ENCODE measurements at places on chromosomes 7 and 10.

DNA sequence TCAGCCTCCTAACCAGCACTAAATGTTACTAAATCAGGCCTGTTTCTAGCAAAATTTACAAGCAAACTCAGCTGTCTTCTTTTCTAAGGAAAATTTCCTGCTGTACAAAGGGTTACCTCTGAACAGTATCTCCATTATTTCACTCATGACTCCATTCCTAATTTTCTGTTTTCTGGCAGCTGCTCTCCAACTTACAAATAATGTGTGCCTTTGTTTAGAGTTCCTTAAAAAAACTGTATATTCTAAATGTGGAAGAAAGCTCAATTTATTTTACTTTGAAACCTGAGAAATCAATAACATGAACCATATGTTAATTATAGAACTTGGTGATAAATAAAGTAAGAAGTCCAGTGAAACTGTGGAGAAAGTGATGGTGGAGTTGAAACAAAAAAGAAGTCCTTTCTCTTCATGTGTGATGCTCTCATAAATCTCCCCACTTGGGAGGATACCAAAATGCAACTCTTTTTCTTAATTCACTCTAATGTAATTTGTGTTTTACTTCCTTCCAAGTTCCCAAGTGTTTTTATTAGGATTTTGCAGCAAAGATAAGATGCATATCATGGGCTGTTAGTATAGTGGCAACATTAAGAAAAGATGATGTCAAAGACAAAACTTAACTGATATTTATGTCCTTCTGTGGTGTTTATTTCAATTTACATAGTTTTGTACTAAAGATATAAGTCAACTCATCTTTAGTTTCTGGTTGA is 74.8 kb downstream of the CDK6 start:
- DNase-seq: no peak

- DNase-seq: peak; percentile 32
These were observed 258.4 kb downstream of the SEMA3A start for GRCh38 chr7:83936056-83936708.

GRCh38 chr10:4151466-4151865 is 366.5 kb upstream of the KLF6 start:
- no peak for DNase-seq

GRCh38 chr7:78164459-78164858 is 365.9 kb downstream of the PHTF2 start:
- no peak for DNase-seq

DNA sequence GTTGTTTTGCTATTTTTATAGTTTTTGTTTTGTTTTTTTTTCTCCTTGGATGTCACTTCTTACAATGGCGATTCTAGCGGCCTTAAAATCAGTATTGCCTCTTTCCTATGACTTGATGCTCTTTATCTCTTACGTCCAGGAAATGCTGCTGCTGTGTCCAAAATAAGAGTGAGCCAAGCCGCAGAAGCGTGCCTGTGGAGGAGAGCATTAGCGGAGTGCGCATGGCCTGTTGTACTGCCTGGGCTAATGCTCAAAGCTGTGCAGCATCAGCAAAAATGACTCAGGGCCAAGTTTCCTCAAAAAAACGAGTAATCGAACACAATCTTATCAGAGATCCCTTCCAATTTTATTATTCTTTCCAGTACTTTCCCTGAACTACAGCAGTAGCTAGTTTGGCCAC is 18.5 kb upstream of the GAD2 start:
- DNase-seq: no peak

GRCh38 chr7:99652671-99653070 is 27.1 kb downstream of the CYP3A5 start:
- no peak for DNase-seq

GRCh38 chr10:86769991-86770390 is 13.6 kb downstream of the BMPR1A start:
- DNase-seq: no peak

- no peak for DNase-seq
These were observed 327.7 kb downstream of the GPR158 start for GRCh38 chr10:25502453-25502852.

DNA sequence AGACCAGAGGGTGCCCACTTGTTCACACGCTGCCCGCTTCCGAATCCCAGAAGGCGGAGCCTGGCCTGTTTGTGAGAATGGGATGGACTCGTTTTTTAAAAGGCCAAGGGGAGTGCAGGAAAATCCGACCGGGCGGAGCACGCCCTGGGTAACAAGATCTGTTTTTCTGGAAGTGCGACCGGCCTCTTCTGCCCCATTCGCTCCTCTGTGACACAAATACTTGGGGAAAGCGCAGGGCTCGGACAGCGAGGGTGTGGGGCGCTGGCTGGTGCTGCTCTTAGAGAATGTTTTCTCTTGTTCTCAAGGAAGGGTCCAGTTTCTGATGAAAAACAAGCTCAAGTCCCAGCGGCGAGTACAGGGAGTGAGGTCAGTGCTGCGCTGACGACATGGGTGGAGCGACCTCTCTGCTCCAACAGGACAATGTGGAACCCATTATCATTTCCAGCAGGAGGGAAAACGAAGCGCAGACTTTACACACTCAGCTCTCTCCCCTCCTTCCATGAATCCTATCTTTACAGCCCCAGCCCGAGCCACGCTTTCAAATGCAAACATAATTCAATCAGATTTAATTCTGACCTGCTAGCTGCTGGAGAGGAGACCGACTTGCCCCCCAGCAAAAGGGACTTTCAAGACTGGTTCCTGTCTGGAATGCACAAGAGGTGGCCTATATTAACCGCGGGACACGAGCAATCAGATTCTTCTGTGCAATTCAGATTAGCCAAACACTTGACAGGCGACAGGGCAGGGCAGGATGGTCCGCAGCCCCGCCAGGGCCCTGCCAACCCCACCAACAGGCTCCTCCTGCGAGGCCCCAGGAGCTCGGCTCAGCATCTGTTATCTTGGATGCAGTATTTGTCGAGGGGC is 1.1 kb downstream of the RADIL start:
- no peak for DNase-seq

GRCh38 chr7:14021069-14021468 is 31.6 kb upstream of the ETV1 start:
- DNase-seq: no peak

DNA sequence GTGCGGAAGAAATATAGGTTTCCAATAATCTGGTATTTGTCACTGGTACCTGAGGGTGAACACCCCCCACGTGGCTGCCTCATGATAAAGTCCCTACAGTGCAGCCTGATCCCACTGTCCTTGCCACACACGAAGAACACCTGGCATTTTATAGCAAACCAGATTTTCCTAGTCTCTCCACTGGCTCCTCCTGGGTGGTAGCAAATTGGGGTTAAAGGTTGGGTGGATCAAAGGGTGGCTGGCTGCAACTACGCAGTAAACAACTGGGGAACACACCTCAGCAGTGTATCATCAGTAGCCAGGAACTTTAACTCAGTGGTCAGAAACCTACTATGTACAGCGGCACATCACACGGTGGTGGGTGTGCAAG is 10.3 kb downstream of the SEPHS1 start:
- DNase-seq: no peak

DNA sequence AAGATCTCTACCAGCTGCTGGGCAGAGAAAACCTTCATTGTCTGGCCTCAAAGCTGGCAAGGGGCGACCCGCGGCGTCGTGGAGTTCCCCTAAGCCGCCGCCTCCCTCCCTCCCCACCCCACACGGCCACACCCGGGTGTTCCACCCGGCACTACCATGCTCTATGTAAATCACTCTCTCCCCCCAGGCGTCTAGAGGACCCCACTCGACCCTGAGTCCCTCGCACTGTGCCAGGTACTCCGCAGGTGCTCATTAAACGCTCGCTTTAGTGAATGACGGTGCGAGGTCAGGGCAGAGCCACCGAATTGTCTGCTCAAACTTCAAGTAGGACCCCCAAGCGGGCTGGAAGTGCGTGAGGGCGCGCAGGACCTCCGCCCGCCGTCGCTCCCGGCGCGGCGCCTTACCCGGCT is 628 bp downstream of the PARP12 start:
- DNase-seq: peak; percentile 65

DNA sequence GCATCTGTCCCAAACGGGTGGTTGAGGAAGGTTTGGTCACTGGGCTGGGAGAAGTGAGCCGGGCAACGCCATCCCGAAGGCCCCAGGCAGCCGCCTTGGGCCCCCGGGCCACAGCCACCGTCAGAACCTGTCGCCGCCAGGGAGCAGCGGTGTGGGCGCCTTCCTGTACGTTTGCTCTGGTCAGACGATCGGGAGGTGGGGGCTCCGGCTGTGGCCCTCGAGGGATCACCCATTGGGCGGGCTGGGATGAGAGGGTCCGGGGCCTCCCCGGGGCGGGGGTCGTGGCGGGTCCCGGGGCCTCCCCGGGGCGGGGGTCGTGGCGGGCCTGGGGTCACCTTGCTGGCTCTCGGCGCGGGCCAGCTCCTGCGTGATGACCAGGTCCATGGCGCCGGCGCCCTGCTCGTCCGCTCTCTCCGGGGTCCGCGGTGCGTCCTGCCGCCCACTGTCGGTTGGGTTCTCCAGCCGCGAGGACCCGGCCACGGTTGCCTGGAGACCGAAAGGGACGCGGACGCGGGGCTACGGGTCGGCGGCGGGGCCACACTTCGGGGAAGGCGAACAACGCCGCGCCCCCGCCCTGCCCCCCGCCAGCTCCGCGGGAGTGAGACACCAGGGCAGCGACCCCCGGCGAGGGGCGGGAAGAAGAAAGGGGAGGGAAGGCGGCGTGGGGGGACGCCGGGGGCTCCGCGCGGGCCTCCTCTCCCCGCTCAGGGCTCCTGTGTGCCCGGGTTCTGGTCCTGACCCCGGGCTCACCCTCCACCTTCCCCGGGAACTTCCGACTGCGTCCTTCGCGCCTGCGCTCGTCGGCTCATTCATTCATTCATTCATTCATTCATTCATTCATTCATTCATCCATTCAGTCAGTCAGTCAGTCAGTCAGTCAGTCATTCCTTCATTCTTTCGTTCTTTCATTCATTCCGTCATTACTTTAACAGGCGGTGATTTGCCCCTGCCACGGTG is at the start of gene CFAP46:
CFAP46 (minus strand) TSS at position 470 of the 957 bp plus-strand sequence; CDS start at position 384, 86 bp downstream.
- DNase-seq: no peak

DNA sequence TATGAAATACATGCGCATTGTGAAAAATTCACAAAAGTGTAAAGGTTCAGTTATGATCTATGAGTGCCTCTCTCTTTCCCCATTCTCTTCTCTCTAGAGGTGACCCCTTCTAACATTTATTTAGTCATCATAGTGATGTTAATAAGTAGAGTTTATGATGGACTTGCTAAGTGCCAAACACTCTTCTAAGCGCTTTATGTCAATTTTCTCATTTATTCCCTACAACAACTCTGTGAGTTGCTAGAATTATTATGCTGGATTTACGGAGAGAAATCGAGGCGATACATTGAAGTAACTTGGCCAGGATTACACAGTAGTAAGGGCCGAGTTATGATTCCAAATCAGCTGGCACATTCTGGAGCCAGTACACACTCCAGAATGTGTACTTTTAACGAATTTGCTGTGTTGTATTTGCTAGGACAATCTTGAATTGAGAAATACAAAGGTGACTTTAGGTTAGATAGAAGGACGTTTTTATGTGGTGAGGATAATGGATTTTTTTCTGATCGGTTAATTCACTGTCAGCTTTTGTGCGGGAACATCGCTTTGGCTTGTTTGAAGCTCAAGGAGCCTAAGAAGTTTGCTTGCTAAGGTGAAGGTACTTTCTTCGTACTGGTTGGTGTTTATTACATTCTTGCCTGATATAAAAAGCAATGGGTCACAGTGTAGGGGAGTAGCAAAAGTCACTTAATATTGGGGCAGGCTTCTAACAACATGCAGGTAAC is 1.4 kb downstream of the ATRNL1 start:
- DNase-seq: no peak

- no peak for DNase-seq
These were observed 84.7 kb upstream of the C1QL3 start for GRCh38 chr10:16606421-16606820.

GRCh38 chr7:19051767-19052375 is 65.6 kb downstream of the TWIST1 start:
- peak; percentile 16 for DNase-seq

GRCh38 chr7:132381742-132382472 is 194.4 kb downstream of the PLXNA4 start:
- no peak for DNase-seq

DNA sequence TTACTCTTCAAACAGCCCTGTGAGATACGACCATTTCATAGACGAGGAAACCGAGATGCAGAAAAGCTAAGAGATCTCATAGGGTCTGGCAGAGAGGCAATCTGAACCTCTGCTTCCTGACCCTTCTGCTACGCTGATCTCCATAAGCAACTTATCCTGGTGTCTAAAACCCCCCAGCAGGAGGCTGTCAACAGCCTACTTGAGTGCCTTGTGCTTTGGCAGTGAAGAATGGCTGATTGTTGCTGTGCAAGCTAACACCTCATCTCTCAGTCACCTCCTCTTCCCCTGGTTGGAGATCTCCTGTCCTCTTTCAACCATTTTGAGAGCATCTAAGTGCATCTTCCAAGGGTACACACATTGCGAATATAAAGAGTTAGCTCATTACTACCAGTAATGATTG is 86.2 kb downstream of the AOAH start:
- DNase-seq: no peak

- no peak for DNase-seq
These were observed 242.5 kb downstream of the VTI1A start for GRCh38 chr10:112689327-112690072.

- DNase-seq: no peak
These were observed 5.4 kb downstream of the LRRC4 start for GRCh38 chr7:128025819-128026218.

DNA sequence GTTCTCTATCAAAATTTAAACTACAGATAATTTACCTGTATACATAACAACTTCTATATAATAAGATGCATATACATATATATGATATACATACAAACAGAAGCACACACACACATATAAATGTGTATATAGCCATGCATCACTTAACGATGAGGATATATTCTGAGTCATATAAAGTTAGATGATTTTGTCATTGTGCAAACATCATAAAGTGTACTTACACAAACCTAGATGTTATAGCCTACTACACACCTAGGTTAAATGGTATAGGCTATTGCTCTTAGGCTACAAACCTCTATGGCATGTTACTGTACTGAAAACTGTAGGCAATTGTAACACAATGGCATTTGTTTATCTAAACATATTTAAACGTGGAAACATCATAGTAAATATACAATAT is 937.6 kb upstream of the KCND2 start:
- DNase-seq: no peak

DNA sequence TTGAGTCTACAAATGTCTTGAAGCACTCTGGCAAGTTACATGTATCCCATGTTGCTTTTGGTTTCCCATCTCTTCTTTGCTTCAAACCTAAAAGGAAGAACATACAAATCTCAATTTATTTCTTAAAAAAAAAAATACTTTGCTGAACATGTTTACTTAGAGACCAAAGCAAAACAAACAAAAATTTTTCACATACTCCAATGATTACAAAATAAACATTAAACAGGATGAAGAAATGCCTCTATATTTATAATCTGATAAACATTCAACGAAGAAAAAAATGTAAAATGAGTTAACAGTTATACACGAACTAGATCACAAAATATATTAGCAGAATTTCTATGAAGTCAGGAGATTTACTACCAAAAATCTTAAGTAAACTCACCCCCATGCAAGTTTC is 31.3 kb downstream of the FAM204A start:
- no peak for DNase-seq

DNA sequence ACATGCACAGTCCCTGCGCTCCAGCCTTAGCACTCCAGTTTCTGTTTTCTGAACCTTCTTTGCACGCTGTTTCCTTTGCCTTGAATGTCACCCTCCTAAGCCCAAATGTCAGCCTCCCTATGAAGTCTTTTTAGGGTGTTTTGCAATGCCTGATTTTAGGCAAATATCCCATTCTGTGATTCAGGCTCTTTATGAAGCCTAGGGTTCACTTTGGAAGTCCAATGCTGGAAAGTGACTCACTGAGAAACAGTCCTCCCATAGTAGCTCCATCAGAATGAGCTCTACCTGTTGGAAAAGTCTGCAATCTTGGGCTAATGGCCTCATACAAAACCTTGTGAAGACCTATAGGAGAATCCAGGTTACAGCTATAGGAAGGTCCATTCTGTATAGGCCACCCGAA is 5.3 kb downstream of the LAMB4 start:
- DNase-seq: no peak

All from activated CD8-positive, alpha-beta memory T cell treated with anti-CD3 and anti-CD28 coated beads, Interleukin-2, amount 50 U/mL, for 4 hours (primary cell).